Keratinocyte (primary cell): ENCODE measurements at places on chromosomes 1 and 21.

- no peak for DNase-seq
Measured at GRCh38 chr1:27973771-27974416, 14.1 kb downstream of the XKR8 start.

- DNase-seq = no peak
Measured at GRCh38 chr1:243686159-243686558, 163.9 kb downstream of the AKT3 start.

DNA sequence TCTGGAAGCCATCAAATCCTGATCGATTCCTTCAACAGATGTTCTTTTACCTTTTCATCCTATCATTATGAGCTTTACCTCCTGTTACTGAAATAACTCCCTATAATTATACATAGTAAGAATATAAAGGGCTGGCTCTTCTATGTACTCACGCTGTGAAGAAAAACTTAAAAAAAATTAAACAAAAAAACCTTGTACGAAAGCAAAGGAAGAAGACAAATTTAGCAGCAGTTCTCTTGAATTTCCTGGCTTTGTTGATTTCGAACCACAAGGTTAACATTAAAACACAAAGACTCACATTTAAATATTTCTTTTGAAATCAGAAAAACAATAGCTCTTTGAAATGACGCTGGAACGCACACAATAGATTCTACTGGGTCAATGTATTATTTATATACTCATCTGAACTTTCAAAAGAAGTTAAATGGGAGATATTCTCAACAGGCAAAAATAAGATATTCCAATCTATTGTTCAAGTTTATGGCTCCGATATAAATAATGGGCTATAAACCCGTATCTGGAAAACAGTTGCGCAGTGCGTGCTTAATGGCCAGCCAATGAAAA, 13.6 kb upstream of the SPEN start:
- no peak for DNase-seq

- no peak for DNase-seq
Measured at GRCh38 chr1:50893466-50893865, 66.6 kb downstream of the FAF1 start.

GRCh38 chr1:241240069-241240468, 116.9 kb downstream of the RGS7 start:
- no peak for DNase-seq

GRCh38 chr1:215986401-215986800, 419.3 kb downstream of the KCTD3 start:
- no peak for DNase-seq

- no peak for DNase-seq
Measured at GRCh38 chr1:178019622-178020021, 49.8 kb upstream of the SEC16B start.

DNA sequence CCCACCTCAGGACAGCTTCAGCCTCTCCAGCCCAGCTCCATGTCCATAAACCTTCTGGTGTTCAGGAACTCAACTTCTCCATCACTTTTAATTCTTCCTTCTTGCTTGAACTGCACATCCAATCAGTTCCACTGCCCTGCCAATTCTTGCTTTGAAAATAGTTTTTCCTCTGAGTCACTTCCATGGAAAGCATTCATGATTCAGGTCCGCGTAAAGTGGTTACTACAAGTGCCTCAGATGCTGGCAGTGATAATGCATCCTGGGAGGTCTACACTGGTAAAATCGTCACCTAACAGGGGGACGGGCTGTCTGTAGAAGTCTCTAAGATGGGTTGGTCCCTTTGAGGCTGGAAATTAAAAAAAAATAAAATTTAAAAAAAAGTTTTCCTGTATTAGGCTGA, 25.9 kb upstream of the RCAN1 start:
- DNase-seq = peak; percentile 17

GRCh38 chr1:214637722-214638458, 34.9 kb downstream of the CENPF start:
- DNase-seq = no peak

DNA sequence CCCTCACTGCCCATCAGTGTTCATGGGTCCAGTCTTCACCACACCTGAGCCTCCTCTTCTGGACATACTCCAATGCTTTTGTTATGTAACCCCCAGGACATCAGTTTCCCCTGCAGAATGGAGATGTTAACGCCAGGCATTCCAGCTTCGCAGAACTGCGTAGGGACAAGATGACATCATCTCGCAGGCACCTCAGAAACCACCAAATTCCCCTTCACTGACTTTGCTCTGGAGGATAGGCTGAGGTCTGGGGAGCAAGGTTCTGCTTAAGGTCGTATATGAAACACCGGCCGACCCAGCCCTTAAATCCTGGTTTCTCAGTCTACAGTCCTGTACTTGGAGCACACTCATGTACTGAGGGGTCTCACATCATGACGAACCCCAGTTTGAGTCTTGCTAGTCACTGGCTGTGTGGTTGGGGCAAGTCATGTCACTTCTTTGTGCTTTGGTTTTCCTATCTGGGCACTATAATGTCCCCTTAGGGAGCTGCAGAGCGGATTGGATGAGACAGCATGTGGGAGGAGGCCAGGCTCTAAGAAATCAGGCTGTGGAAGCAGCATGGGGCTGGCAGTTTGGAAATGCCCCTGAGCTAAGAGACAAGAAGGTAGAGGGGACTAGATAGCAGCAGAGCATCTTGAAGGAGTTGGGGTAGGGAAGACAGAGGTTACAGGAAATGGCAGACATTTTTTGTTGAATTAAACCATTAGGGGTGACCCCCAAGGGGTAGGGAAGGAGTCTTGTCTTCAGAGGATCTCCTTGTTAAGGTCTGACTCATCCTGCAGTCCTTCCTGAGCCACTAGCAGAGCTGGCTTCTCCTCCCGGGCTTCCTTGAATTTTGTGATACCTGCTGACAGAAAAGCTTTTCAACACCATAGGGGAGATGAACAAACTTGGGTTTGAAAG, 138.3 kb downstream of the FOXD2 start:
- no peak for DNase-seq

DNA sequence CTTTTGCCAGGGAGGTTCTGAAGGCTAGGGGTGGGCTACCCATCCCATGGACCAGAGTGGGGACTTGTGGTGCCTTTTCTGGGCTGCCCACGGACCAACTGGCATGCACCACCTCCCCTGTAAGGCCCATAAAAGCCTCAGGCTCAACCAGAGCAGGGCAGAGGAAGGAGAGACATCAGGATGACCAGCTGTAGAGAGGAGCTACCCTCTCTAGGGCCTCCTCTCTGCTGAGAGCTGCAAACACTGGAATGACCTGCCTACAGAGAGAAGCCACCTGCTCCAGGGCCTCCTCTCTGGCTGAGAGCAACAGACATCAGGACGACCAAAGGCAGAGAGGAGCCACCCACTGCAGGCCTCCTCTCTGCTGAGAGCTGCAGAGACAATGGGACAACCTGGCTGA, 140.9 kb downstream of the EIF4G3 start:
- DNase-seq = no peak

DNA sequence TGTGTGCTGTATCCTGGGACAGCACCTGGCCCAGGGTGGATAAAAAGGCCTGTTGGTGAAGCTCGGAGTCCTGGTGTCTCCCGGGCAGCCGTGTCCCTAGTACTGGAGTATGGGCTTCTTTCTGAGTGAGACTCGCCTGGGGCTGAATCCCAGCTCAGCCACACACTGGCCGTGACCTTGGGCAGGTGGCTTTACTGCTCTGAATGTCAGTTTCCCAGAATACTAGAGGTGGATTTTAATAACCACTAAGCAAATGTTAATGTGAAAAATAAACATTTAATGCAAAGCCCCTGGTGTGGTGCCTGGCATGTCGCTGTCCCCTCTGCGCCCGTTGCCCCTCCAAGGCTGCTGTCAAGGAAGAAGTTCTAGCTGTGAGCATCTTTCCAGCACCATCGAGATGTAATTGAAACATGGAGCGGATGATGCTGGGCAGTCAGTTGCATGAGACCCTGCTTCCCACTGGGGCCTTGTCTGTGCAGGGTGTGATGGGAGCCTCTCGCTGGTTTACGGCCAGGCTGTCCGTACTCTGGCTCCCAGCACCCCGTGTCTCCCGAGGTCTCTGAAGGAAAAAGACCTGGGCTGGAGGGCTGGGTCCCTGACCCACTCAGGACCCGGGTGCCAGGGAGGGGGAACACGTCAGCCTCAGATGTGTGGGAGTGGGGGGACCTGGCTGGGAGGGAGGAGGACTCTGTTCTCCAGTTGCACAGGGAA, 527.8 kb downstream of the MATN1 start:
- DNase-seq = no peak

DNA sequence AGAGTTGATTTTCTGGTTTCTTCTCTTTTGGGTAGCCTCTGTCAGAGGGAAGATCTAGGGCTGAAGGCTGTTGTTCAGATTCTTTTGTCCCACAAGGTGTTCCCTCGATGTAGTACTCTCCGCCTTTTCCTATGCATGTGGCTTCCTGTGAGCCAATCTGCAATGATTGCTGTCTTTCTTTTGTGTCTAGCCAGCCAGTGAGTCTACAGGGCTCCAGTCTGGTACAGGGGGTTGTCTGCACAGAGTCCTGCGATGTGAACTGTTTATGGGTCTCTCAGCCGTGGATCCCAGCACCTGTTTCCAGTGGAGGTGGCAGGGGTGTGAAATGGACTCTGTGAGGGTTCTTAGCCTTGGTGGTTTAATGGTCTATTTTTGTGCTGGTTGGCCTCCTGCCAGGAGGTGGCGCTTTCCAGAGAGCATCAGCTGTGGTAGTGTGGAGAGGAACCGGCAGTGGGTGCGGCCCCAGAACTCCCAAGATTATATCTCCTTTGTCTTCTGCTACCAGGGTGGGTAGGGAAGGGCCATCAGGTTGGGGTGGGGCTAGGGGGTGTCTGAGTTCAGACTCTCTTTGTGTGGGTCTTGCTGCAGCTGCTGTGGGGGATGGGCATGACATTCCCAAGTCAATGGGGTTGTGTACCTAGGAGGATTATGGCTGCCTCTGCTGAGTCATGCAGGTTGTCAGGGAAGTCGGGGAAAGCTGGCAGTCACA, 81.3 kb upstream of the C21orf91 start:
- peak; percentile 59 for DNase-seq

DNA sequence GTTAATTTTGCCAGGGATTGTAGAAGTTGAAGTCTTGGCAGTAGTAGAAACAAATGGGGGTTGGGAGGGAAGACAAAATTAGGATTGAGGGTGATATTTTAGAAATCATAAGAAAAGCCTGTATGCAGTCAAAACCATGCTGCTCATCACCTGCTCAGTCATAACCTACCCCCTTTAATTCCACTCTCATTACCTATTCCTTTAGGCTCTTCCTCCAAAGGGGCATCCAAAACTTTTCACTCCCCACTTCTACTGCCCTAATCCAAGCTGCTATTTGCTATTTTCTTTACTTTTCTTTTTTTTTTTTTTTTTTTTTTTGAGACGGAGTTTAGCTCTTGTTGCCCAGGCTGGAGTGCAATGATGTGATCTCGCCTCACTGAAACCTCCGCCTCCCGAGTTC, 11.5 kb downstream of the H3-3A start:
- DNase-seq = no peak

GRCh38 chr1:60149251-60149650, 75.7 kb upstream of the C1orf87 start:
- DNase-seq = no peak

- DNase-seq = no peak
Measured at GRCh38 chr1:14969006-14969405, 184.5 kb upstream of the TMEM51 start.

GRCh38 chr1:8027748-8028570, 1.9 kb upstream of the ERRFI1 start:
- DNase-seq = no peak

DNA sequence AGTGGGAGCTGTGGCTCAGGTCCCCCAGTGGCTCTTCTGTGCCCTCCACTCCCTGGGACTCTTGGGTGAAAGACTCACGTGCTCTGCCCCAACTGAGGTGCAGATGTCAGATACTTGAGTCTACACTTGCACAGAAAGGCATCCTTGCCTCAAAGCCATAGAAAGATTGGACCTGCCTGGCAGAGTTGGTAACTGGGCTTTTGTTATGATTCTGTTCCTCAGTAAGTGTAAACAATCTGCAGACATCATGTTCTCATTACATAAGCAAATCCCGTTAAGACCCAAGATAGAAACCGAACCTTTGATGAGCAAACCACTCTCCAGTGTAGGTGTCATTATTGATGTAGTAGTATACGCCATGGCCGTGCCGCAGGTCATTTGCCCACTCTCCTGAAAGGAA, 10.0 kb downstream of the RSPH1 start:
- no peak for DNase-seq

- no peak for DNase-seq
Measured at GRCh38 chr1:67753776-67754525, 69.0 kb downstream of the GADD45A start.

- no peak for DNase-seq
Measured at GRCh38 chr1:54517496-54517895, 30.5 kb upstream of the ACOT11 start.

GRCh38 chr1:222829868-222830267, 15.0 kb downstream of the DISP1 start:
- DNase-seq = no peak

DNA sequence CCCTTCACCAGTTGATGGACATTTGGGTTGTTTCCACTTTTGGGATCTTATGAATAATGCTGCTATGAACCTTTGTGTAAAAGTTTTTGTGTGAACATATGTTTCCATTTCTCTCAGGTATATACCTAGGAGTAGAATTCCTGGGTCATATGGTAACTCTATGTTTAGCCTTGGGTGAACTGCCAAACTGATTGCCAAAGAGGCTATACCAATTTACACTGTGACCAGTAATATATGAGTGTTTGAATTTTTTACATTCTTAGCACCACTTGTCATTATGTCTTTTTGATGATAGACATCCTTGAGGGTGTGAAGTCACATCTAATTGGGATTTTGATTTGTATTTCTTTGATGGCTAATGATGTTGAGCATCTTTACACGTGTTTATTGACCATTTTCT, 290.1 kb downstream of the DUSP10 start:
- no peak for DNase-seq

- DNase-seq = no peak
Measured at GRCh38 chr1:91900562-91900961, 14.6 kb upstream of the TGFBR3 start.

DNA sequence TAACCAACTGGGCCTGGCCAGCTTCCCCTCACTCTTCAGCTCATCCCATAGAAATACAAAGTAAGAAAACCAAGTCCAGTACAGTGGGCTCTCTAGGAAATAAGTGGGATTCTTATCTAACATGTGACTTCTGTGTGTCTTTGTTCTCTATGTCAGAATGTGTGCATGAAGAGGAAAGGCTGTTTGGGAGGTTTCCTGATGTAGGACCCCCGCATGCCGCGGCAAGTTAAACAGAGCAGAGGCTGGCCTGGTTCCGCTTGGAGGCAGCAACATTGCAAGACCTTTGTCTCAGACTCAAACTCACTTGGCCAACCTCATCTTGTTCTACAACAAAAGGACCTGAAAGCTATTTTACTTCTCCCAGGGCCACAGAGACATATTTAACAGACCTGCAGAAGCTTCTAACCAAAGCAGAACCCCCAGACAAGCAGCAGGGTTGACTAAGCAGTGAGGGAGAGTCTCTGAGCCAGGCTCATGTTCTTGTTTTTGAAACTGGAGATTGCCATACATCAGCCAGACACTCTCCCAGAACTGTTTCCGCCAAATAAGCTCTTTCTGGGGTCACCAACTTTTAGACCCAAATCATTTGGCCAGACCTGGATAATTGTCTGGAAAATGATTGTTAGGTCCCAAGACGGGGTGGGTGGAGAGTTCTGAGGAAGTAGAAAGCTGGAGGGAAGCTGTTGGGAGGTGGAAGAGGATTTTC, 6.2 kb downstream of the MTARC2 start:
- no peak for DNase-seq
